ENCODE measurements at places on chromosomes 3 and 15.

DNA sequence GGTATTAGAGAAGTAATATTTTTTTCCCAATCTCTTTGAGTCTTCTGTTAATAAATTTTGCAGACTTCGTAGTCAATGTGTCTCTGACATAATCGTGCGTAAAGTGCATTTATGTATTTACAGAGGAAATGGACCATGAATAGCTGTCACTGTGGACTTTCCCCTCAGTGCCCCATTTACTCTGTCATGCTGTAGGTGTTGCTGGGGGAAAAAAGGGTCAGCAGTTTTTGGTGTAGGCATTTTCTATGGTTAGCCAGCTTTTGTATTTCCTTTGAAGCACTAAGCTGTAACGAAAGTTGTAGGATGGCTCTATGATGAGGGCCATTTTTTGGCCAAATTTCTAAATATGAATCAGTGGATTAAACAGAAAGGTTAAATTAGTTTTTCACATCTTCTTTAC lies 598.4 kb downstream of the FGF12 start:
- DNase-seq, result no peak

GRCh38 chr3:122299215-122299614 lies 25.8 kb upstream of the CSTA start:
- DNase-seq, result no peak

GRCh38 chr15:73924171-73924921 lies 1.9 kb upstream of the LOXL1 start:
- peak; percentile 71 for DNase-seq

- DNase-seq, result no peak
These were observed 30.4 kb downstream of the ZNF609 start for GRCh38 chr15:64490598-64491259.

DNA sequence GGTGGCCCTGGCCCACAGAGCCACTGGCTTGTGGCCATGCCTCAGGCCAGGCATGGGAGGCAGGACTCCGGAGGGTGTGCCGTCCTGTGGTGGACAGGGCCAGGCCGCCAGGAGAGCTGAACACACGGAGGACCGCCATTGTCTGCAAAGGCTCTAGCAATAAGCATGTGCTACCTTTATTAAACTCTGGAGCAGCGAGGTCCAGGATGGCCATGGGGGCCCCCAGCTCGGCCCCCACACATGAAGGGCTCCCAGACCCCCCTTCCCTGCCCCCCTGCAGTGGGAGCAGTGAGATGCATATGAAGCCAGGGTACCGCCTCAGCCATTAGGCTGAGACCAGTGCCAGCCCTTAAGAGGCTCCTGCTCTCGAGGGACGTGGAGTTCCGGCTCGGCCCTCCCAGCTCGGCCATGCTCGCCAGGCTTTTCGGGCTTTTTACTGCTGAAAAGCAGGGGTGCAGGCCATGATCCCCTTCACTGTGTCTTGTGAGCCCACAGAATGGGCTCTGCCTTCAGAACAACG lies 2.7 kb downstream of the AMIGO3 start:
- DNase-seq, result no peak

Measured in common myeloid progenitor, CD34-positive (primary cell).